ENCODE measurements at places on chromosomes 5 and 9.

- no peak for DNase-seq
Observed at GRCh38 chr5:11476866-11477265, 427.4 kb downstream of the CTNND2 start.

DNA sequence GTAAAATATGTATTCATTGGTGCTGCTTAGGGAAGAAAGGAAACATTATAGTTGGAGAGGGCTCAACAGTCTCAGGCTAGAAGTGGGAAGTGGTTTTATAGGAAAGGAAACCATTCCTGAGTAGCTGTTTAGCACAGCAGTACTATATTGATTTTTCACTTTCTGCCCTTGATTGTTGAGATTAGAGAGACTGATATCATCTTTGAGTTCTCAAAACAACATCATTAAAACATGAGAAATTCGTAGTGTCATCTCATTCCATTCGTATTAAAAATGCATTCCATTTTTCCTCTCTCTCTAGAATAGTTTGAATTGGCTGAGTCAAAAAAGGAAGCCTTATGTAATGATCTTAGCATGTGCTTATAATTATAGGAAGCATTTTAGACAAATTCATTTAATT, 14.1 kb downstream of the POLR3G start:
- DNase-seq = no peak

GRCh38 chr9:96858018-96858573, 3.8 kb upstream of the ZNF782 start:
- peak; percentile 86 for DNase-seq

DNA sequence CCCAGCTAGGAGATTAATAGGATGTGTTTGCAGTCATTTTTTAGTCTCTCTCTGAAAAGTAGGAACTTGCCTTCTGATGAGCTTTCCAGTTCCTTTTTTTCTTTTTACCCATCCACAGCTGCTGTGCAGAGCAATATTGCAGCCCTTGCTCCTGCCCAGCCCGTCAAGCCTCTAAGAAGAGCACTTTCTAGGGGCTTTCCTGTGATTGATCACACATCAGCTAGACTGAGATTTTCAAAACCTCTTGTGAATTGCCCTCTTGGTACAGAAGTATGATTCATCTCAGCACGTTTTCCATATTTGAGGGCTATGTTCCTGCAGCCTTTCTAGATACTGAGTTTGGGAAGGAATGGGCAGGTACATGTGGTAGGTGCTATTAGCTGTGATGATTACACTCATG, 93.9 kb downstream of the GALNT10 start:
- DNase-seq = no peak

DNA sequence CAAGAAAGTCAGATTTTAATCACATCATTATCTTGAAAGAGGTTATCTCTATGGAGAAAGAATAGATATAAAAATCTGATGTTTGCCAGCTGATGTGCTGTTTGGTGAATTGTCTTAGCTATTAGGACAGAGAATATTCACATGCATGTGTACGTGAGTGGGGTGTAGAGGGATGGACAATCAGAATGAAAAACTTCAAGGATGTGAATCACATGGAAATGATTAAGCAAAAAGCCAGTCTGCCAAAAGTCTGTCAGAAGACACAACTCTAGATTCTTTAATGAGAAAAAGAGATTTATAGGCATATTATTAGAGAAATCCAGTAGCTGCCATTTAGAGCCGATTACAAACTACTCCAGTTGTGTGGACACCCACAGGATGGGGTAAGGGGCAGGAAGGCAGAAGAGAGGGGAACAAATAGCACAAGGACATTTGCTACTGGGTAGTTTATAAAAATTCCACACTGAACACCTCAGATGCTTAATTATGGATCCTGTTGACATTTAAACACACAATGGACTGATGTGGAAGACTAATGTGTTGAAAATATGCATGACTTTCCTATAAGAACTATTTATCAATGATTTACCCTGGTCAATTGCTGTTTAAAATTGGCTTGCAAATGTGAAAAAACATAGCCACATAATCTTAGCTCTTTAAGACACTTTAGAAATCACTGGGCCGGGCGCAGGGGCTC, 127.4 kb downstream of the PTTG1 start:
- peak; percentile 80 for DNase-seq

GRCh38 chr9:99561509-99561917, 260.2 kb upstream of the NR4A3 start:
- peak; percentile 10 for DNase-seq

DNA sequence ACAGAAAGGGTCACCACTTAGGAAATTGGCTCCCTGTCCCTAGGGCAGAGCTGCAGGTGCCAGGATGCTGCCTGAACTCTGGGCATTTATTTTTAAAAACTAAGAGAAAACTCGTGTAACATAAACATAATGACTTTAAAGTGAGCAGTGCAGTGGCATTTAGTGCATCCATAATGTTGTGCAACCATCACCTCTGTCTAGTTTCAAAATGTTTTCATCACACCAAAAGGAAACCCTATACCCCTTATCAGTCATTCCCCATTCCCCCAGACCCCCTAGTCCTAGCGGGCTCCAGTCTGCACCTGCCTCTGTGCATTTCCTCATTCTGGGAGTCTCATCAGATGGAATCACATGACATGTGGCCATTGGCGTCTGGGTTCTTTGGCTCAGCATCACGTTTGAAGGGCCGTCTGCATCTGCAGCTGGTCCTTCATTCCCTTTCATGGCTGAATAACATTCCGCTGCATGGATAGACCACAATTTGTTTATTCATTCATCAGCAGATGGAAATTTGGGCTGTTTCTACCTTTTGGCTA, 55.8 kb downstream of the NSG2 start:
- no peak for DNase-seq

Measured in HT1080 (cell line).